Pons (tissue), 1 donor: ENCODE measurements at places on chromosomes 12 and 14.

- no peak for DNase-seq
Measured at GRCh38 chr12:31768046-31768445, 39.2 kb upstream of the AMN1 start.

DNA sequence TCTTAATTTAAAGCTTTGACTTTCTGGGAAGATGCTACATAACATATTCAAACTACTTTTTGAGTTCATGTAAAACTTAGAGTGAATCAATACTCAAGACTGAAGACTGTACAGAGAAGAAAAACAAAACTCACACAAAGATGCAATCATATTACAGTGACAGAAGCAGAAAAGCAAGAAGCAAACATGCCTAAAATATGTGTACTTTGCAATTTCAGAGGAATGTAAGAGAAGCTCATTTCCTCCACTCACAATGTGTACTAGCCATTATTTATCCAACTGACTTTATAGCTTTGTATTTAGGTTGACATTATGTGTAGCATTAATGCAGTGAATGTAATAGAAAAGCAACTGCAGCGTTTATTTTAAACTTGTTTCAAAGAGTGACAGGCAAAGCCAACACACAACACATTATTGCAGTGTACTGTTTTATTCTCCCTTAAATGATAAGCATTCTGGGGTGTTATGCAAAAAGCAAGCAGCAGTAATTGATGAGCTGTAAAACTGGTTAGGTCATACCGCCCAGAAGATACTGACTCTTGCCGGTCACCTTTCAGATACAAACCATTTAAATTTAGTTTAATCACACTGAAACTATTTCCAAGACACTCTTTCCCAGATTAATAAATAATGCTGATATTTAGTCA lies 88.2 kb upstream of the PAWR start:
- DNase-seq, result no peak

- no peak for DNase-seq
Measured at GRCh38 chr12:121921066-121921465, 2.7 kb downstream of the CFAP251 start.

DNA sequence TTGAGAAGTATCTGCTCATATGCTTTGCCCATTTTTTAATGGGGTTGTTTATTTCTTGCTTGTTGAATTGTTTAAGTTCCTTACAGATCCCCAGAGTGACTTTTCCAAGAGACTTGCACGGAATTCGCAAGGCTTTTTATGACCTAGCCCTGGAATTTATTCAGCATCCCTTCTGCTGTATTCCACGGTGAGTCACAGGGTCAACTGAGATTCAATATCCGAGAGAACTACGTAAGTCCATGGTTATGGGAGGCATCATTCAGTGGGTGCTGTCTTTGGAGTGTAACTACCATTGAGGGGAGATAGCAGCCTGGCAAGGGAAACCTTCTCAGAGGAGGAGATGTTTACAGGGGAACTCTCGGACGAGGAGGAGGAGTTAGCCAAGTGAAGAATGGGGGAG lies 20.9 kb upstream of the GPRC5A start:
- no peak for DNase-seq

DNA sequence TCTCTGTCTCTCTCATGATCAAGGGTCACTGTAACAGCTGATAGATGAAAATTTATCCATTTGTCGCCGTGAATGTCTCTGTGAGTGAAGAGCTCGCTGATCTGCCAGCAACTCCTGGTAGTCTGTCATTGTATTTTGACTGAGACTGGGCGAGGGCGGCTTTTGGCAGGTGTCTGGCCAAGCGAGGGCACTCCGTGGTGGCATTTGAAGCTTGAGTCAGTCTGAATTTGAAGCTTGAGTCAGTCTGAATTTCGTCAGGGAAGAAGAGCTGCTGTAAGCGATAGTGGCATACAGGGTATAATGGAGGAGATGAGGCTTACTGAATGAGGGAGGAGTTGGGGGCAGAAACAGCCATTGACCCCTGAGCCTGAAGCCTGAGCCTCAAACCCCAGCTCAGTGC lies 56.8 kb upstream of the FAM181A start:
- no peak for DNase-seq

- DNase-seq, result peak; percentile 63
Measured at GRCh38 chr14:81176241-81176640, 44.5 kb downstream of the GTF2A1 start.

DNA sequence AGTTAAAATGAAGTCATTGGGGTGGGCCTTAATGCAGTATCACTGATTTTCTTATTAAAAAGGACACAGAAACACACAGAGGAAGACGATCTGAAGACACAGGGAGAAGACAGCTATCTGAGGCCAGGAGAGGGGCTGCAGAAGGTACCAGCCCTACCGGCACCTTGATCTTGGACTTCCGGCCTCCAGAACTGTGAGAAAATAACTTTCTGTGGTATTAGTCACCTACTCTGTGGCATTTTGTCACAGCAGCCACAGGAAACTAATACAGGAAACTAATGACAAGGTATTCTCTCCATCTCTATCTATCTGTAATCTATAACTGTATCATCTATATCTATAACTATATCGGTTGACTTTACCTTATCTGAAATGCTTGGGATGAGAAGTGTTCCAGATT lies 1149.5 kb downstream of the BCL11B start:
- DNase-seq, result no peak

DNA sequence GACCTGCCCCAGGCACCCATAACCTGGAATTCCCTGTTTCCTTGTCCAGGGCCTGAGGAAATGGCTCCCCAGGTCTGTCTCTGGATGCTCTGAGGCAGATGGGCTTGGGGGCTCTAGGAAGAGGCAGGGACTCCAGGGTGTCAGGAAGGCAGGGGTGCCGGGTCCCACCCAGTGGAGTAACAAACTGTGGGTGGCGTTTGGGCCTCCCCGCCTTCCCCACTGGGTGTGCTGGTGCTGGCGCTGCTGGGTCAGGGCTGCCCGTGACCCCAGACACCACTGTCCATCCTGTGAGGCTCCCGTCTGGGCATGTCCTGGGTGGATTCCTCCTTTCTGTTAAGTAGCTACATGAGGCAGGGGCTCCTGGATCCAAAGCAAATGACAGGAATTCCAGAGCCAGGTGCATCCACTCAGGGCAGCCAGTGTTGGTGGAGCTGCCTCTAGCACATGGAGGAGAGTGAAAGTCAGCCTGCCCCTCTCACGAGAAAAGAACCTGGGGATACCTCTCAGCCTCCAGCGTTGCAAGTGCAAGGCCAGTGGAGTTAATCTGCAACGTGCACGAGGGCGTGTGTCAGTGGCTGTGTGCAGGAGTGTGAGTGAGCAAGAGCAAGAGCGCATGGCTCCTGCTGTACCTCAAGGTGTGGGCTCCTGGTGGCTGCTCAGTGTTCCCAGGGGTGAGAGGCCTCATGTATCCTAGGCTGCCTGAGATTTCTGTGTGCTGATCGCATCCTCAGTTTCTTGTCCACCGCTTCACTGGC lies 403.1 kb downstream of the TMEM121 start:
- no peak for DNase-seq

- DNase-seq, result no peak
Measured at GRCh38 chr14:104076743-104077142, 8.8 kb upstream of the ASPG start.

GRCh38 chr12:130249376-130249775 lies 87.1 kb downstream of the FZD10 start:
- no peak for DNase-seq

DNA sequence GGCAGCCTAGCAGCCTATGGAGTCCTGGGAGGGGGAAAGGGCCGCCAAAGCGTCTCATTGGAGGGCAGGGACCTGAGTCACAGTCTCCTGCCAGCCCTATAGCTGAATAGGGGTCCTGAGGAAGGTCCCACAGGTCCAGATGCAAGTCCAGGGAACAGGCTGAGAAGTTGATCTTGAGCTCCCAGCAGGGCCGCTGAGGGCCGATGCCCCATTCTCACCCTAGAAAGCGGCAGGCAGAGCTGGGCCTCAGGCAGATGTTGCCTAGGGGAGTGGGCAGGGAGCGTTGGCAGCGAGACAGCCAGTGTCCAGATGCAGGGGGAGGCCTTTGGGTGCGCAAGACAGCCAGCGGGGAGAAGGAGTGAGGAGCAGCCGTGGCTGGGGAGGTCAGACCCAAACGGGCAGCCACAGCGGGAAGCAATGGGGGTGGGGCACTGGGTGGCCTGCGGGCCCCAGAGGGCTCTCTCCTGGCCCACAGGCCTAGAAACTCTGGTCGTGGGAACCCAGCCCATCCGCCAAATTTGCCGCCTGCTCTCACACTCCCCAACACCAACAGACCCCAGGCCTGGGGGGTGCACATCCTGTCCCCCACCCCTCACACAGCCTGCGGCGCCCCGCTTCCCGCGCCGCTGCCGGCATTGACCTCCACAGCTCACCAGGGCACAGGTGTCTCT lies 1.1 kb downstream of the HDAC7 start:
- DNase-seq, result no peak

DNA sequence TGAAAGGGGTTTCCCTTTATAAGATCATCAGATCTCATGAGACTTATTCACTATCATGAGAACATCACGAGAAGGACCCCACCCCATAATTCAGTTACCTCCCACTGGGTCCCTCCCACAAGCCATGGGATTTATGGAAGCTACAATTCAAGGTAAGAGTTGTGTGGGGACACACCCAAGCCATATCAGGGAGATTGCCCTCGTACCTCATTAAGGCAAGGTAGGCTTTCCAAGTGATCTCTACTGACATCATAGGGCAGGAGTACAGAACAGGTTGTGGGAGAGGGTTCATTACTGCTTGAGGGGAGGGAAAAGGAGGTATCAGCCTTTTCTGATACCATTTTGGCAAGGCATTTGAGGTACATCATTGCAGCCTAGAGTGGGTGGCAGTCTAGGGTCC lies 524.6 kb downstream of the PRKD1 start:
- DNase-seq, result no peak

DNA sequence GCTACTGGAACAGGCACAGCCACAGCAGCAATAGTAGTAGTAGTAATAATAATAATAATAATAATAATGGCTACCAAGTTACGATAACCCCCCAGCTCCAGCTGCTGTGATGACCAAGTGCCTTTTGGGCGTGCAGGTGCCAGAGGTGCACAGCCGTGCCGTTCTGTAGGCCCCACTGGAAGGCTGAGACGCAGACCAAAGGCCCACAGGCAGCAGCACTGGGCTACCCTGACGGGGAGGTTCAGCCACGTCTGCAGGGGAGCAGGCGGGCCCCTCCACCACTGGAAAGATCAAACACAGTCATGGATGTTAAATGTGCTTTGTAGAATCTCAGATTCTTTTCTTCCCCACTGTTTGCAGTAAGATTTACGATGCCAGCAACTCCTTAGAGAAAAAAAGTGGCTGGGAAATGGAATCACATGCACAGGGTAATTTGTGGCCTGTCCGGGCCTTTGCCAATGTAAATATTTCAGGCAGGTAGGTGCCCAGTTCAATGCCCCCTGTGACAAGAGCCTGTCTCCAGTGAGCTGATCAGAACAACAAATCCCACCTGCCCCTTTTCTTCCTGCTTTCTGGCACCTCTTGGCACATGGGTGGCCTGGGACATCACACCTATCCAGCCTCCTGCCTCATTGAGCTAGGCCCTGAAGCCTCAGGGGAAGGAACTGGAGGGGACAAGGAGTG lies 32.6 kb downstream of the CCDC85C start:
- DNase-seq, result no peak

GRCh38 chr12:53049571-53050318 lies at the start of gene TNS2:
Gene TNS2, plus strand, starts transcription at chr12:53050065. Its CDS starts 121 bp downstream, at chr12:53050186.
- DNase-seq, result peak; percentile 46

- DNase-seq, result no peak
Measured at GRCh38 chr12:9340422-9341259, 132.4 kb upstream of the PZP start.

GRCh38 chr12:119292893-119293630 lies 41.5 kb upstream of the CCDC60 start:
- DNase-seq, result no peak

GRCh38 chr12:123599721-123600120 lies 2.2 kb upstream of the DDX55 start:
- no peak for DNase-seq

DNA sequence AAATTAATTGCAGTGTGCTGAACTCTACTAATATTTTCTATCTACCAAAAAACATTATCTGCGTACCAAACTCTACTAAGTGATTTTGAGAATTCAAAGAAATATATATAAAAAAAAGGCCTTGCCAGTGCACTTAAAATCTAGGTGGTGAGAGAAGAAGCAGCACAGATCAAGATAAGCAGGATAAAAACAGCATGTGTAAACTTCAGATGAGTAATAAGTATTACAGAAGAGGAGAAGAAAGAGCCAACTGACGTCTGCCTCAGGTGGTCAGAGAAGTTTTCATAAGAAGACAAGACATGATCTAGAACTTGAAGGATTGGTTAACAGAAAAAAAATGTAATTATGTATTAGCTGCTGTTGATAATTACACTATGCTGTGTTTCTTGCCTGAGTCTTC lies 166.4 kb downstream of the DUSP6 start:
- no peak for DNase-seq

GRCh38 chr12:15393995-15394394 lies 71.7 kb downstream of the PTPRO start:
- DNase-seq, result no peak

GRCh38 chr14:53001787-53002378 lies 51.0 kb upstream of the FERMT2 start:
- DNase-seq, result no peak

DNA sequence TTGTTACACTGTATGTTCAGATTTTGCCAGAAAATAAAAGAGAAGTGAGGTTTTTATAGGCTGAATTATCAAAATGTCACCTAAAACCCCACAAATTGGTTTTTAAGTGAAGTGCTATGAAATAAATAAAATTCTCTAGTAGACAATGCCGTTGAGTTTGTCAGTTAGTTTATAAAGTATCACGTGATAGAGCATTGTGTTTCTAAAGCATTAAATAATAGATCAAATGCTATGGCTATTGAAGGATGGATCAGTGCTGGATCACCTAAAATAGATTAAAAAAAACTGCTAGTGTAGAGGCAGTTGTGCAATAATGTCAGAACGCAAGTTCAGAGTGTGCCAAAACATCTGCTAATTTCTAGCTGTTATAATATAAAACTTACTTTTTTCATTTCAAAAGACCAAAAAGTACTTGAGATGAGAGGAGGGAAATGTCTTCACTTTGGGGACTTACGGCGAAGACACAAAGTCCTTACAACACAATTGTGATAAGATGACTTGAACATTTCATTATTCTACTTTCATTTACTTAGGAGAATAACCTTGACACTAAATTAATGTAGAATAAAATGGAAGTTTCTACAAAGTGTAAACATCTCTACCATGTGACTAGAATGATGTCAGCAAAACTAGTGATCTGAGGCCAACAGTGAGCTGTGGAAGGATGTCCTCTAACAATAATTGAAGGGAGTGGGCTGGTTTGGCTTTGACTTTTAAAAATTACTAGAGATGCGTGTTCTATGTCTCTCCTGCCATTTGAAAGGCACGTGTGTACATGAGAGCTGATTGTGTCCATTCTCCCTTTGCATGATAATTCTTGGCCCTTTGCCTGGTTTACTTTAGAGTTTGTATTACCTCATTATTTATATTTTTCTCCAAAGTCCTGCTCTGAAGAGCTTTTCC lies 154.4 kb upstream of the PDE3A start:
- no peak for DNase-seq

DNA sequence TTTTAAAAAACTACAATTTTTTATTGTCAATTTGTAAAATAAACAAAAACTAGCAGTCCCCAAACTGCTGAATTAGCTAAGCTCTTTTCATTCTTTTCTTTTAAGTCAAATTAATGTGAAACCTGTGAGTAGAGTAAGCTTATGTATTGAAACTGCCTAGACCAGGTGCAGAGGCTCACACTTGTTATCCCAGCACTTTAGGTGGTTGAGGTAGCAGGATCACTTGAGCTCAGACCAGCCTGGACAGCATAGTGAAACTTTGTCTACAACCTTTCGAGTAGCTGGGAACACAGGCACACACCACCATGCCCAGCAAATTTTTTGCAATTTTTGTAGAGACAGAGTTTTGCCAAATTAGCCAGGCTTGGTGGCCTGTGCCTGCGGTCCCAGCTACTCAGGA lies 26.4 kb downstream of the SCFD1 start:
- DNase-seq, result no peak
